Upper lobe of left lung (tissue), 6 donors: ENCODE measurements at places on chromosomes 1 and 21.

GRCh38 chr1:217506878-217507277 lies 124.0 kb downstream of the GPATCH2 start:
- DNase-seq: no peak

DNA sequence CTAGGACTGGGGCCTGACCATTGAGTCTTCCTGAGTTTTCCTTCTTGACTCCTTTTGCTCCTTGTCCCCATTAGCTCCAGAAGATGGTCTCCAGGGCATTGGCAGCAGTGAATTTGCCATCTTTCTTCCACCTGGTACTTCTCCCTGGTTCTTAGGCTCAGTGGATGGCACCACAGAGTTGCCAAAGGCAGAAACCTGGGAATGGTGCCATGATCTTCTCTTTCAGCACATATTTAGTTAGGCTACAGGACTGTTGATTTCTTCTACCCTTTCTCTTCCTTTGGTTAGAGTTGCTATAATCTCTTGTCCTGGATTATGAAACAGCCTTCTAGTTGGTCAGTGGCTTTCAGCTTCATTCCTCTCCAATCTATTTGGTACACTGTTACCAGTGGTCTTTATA lies 6.2 kb downstream of the ZBTB40 start:
- DNase-seq: no peak

- peak; percentile 71 for DNase-seq
Observed at GRCh38 chr1:44220001-44220751, 6.9 kb downstream of the DMAP1 start.

GRCh38 chr1:6683434-6683833 lies 18.2 kb downstream of the DNAJC11 start:
- DNase-seq: no peak
